Esophagus squamous epithelium (tissue), 5 donors: ENCODE measurements at places on chromosomes 13 and 19.

GRCh38 chr19:33879818-33880575 is 83.3 kb downstream of the KCTD15 start:
- DNase-seq, result no peak

- DNase-seq, result no peak
Observed at GRCh38 chr19:35264268-35265125, 4.3 kb upstream of the USF2 start.

DNA sequence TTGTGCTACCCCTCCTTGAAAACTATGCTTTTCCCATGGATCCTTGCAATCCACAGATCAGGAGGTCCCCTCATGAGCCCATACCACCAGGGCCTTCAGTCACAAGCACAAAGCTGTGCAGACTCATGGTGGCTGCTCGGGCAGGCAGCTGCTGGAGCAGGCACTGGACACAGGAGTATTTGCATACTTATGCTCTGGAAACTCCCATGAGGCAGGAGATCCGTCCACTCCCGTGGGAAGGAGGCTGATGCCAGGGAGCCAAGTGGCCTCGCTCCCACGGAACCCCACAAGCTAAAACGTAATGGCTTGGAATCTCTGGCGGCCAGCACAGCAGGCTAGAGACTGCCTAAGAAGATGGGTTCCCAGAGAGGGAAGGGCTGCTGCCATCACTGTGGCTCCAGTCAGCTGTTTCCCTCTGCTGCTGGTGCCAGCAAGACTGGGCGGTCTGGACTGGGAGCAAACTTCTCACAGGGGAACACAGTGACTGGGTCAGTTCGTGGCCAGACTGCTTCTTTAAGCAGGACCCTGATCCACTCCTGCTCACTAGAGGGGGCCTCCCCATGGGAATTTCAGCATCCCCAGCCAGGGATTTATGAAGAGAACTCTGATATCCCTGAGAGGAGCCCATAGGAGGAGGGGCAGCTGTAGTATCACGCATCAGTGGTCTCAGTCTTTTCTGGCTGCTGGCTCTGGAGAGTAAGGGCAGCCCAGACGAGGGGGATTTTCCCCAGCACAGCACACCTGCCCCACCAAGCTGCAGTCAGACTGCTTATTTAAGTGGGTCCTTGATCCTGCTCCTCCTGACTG is 370.3 kb upstream of the ATXN8OS start:
- DNase-seq, result no peak

- no peak for DNase-seq
Observed at GRCh38 chr13:40344270-40345148, 321.9 kb downstream of the FOXO1 start.

GRCh38 chr13:23985060-23985459 is 87.8 kb upstream of the C1QTNF9B start:
- DNase-seq, result no peak

- DNase-seq, result no peak
Observed at GRCh38 chr19:33727331-33727998, 69.2 kb upstream of the KCTD15 start.

- no peak for DNase-seq
Observed at GRCh38 chr19:48379058-48379457, 12.3 kb downstream of the KDELR1 start.
